GDM1 (cell line): ENCODE measurements at places on chromosomes 7 and 10.

DNA sequence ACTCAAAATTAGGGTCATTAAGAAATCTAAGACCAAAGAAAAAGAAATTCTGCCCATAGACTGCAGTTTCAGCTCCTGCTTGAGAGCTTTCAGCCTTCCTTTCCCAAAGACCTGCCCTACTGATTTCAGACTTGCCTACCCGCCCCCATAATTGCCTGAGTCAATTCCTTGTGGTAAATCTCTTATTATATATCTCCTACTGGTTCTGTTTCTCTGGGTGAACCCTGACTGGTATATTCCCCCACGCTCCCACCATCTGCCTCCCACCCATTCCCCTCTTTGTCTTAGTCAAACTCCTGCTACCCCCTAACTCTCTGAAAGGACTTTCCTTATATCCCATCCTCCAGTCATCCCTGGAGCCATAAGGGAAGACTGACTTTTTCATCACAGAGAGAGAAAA, 64.7 kb upstream of the MET start:
- DNase-seq = no peak

GRCh38 chr7:125695626-125696025, 766.0 kb upstream of the POT1 start:
- no peak for DNase-seq

GRCh38 chr10:106341356-106341755, 823.1 kb downstream of the SORCS1 start:
- no peak for DNase-seq

- DNase-seq = no peak
These were observed 147.9 kb upstream of the FRMD4A start for GRCh38 chr10:14478604-14479003.

DNA sequence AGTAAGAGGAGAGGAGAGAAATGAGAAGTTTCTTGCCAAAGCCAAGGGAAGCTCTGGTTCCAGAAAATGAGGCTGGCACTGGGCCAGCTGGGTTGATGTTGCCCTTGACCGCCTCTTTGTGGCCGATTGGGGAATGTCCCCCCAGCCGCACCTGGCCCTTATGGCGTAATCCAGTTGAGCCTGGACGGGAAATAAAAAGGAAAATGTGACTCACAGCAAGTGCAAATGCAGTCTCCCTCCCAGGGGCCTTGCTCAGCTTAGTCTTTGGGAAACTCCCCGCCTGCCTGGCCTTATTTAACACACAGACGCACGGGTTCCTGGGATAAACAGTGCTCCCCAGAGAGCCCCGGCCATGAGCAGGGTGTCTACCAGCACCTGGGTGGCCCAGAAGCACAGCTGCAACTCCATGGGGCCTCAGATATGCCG, 174.8 kb downstream of the KIAA1217 start:
- no peak for DNase-seq

DNA sequence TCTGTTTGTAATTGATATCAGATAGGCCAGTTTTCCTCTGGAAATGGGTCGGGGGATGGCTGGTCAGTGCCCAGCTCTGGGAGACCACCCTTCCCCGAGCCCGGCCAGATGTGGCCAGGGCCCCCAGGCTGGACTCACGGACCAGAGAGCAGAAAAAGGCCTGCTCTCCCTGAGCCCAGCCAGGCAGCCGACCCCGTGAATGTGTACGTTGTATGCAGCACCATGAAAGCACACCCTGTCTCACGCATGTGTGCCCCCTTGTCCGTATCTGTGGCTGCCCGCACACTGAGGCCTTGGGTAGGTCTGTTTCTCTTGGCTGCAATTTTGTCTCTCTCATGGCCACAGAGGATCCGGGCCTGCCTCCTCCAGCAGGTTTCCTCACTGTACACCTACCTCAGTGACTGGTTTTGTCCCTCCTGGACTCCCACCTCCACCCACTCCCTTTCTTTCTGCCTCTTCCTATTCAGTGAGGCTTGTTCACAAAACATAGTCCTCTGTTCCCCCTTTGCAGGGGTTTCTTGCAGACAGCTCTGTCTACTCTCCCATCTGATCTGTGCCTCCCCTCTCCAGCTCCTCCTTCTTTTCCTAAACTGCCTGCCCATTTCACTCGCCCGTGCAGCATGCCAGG, 23.6 kb upstream of the ANKRD2 start:
- DNase-seq = no peak

- DNase-seq = peak; percentile 61
These were observed 70.1 kb downstream of the AMZ1 start for GRCh38 chr7:2757904-2758672.

DNA sequence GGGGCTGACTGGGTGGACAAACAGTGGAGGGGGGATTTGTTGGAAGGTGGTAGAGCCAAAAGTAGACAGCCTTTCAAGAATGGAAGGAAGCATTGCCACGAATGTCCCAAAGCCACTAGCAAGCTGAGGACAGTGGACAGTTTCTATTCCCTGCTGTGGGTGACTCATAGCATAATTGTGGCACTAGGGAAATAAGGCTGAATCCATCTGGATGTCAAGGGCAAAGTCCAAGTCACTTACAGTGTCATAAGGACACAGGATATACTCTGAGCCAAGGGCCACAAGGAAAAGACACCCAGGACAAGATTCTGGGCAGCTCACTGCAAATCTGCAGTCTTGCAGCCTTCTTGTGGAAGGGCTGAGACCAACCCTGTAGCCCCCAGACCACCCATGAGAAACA, 79.7 kb downstream of the FRMPD2 start:
- DNase-seq = no peak
